Activated T-cell treated with anti-CD3 and anti-CD28 coated beads, Interleukin-2, amount 50 U/mL, for 1 hour (primary cell): ENCODE measurements at places on chromosomes 7 and 10.
A peak's percentile ranks its signal among the peaks of the same experiment; 100 is the strongest.

DNA sequence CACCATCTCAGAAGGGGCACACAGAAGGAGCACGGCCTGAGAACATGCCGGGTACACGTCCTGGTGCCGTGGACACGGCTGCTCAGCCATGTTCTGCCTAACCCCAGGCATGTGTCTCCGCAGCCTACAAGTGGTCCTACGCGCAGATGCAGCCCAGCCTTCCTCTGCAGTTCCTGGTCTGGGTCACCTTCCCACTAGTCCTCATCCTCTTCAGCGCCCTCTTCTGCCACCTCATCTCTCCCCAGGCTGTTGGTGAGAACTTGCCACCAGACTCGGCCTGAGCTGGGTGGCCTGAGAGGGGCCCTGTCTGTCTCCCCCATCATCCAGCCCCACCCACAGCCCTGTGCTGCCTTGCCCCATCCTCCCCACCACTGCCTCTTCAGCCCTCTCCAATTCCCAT is 5.3 kb downstream of the CLCN1 start:
- DNase-seq: no peak

GRCh38 chr7:100407285-100408180 is 21.0 kb downstream of the ZCWPW1 start:
- DNase-seq: peak; percentile 28

DNA sequence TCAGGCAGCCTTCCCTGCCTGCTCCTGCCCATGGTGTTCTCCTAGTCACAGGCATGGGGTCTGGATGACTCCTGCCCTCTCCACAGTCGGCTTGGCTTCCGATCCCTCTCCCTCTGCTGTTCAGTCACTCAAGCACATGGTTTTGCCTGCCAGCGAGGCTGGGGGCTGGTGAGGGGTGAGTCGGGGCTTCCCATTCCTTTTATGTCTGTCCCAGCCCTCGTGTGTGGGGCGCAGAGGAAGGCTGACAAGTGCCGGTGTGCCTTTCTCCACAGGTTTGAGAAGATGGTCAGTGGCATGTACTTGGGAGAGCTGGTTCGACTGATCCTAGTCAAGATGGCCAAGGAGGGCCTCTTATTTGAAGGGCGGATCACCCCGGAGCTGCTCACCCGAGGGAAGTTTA is 40.1 kb downstream of the TACR2 start:
- no peak for DNase-seq

GRCh38 chr10:31359979-31360378 is 41.0 kb downstream of the ZEB1 start:
- no peak for DNase-seq

DNA sequence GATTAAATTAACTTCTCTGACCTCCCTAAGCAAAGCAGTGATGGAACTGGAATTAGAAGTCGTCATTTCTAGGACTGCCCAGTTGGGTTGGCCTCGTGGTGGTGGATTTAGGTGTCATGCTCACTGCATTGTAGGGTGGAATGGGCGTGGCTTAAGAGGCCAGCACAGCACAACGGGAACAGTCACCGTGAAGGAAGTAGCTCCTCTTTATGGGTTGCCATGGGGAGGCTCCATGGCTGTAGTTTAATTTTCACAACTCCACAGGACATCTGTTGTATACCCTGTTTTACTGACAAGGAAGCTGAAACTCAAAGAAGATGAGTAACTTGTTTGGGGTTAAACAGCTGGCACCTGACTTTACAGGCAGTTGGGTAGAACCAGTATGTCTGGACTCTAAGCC is 208.3 kb downstream of the CELF2 start:
- DNase-seq: peak; percentile 52

GRCh38 chr10:72610466-72610865 is 15.4 kb downstream of the MICU1 start:
- DNase-seq: no peak

DNA sequence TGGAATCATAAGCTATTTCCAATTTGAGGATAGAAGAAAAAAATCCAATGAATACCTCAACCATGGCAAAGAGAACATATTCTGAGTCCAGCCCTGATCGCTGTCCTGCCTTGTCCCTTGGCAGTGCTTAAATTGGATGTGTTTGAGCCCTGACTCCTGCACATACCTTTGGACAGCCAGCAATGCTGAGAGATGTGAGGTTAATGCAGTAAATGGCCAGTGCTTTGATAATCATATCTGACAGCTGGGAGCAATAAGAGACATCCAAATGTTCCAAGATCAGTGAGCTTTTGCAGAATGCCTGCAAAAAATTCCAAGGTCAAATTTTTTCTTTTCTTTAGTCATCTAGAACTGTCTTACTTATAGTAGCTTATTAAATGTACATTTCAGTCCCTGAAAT is 80.1 kb upstream of the LRRC17 start:
- DNase-seq: no peak
